ENCODE measurements at places on chromosomes 1 and 21.

DNA sequence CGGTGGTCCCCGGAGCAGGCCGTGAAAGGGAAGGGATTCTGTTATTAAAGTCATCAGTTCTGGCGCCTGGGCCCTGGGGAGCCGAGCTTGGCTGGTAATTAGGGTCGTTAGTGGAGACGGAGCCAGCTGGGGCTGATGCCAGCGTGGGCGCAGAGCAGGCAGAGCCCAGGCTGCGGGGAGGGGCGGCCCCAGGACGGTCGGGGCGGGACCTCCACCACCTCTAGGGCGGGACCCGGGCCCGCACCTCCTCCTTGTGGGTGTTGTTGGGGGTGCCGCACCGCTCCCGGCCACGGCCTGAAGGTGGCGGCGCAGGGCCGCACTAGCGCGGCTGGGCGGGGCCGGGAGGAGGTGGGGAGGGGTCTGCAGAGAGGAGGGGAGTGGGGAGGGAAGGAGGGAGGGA, 470.6 kb downstream of the PTPRU start:
- DNase-seq = no peak

- DNase-seq = no peak
These were observed 2.0 kb downstream of the CD1B start for GRCh38 chr1:158329300-158329699.

GRCh38 chr1:58059789-58060188, 486.7 kb downstream of the OMA1 start:
- no peak for DNase-seq

GRCh38 chr1:119139403-119139802, 1.1 kb downstream of the WARS2 start:
- no peak for DNase-seq

GRCh38 chr1:176119549-176119948, 87.5 kb downstream of the COP1 start:
- no peak for DNase-seq

DNA sequence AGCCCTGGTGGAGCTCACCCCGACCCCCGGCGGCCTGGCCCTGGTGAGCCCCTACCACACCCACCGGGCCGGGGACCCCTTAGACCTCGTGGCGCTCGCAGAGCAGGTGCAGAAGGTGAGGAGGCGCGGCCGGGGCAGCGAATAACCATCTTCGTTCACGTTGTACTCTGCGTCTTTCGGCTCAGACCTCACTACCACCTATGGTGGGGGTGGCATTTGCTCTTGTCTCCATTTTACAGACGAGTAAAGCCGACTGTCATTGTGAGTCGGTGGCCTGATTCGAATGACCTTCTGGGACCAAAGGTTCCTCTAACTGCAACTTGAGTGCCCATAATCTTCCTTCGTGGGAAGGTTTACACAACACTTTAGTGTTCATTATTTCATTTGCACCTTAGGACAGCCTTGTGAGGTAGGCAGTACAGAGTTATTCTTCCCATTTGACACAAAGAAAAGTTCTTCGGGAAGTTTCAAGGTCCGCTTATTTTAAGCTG, 506 bp downstream of the C1orf50 start:
- DNase-seq = no peak

- DNase-seq = no peak
These were observed 24.0 kb downstream of the FNBP1L start for GRCh38 chr1:93471911-93472310.

- no peak for DNase-seq
These were observed 304.7 kb upstream of the PTBP2 start for GRCh38 chr1:96416701-96417444.

- no peak for DNase-seq
These were observed 41.4 kb downstream of the NEXN start for GRCh38 chr1:77929806-77930205.

DNA sequence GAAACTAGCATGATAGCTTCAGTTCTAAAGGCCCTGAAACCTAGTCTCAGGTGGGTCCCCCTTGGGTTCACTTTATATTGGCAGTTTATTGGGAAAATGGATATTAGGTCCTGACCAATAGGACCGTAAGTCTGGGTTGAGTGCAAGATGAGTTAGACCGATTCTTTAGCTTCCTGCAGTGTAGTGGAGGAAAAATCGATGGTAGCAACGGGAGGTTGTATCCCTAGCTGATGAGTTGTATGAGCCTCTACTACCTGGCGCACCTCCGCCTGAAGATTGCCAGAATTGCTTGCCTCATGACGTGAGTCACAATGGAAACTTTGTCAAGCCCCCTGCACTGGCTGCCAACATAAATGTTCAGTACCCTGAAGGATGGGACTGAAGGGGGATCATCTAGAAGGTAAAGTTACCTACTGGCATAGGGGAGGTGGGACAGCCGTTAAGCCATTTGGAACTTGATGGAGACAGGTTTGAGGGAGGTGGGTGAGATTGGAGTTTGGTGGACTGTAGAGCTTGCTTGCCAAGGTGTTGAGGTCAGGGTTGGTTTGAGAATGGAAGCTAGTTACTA, 3.9 kb downstream of the RCC1 start:
- no peak for DNase-seq

DNA sequence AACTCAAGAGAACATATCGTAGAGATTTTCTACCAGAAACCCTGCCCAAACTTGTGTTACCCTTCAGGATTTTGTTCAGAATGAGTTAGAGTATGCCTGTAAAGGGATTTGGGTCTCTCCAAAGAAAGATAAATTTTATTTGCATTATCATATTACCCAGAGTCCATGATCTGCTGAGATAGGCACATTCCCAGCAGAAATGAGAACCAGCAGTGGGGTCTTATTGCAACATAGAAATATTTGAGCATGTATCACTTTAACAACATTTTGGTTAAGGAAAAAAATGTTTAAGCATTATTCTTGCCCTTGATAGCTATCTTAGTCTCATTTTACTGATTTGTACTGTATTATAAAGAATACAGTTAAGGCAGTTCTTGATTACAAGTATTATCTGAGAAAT, 10.6 kb downstream of the VCAM1 start:
- no peak for DNase-seq

DNA sequence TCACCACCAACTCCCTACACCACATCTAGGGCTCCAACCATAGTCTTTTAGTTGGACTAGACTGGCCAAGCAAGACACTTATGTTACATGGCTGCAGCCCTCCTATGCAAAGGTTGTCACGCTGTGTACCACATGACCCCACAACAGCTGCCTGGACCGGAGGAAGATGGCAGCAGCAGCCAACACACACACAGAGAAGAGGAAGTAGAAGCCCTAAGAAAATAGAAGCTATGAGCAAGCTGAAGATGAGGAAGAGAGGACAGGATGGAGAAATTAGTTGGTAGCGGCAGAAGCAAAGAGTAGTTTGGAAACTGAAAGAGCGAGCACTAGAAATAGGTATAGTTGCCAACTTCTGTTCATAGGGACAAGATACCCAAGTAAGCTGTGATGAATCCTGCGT, 60.8 kb upstream of the RALGPS2 start:
- DNase-seq = no peak

- DNase-seq = no peak
These were observed 36.5 kb downstream of the GPSM2 start for GRCh38 chr1:108913105-108913948.

- no peak for DNase-seq
These were observed 43.9 kb downstream of the GRHL3 start for GRCh38 chr1:24362982-24363614.

GRCh38 chr1:17059391-17060305, 5.8 kb upstream of the SDHB start:
- no peak for DNase-seq

- no peak for DNase-seq
These were observed 18.1 kb downstream of the LRIF1 start for GRCh38 chr1:110945626-110946025.

All from activated gamma-delta T cell (primary cell).